Mammary epithelial cell (primary cell): ENCODE measurements at places on chromosomes 3 and 15. TPM values are rescaled to one million over a fixed set of nuclear protein-coding genes. Genes with fewer than 3 reads are reported as not detected.
A peak's percentile ranks its signal among the peaks of the same experiment; 100 is the strongest.

- no peak for DNase-seq
Measured at GRCh38 chr3:12561397-12561796, 4.5 kb downstream of the MKRN2 start.

TUSC7 gene
- polyA plus RNA-seq = not detected

DNA sequence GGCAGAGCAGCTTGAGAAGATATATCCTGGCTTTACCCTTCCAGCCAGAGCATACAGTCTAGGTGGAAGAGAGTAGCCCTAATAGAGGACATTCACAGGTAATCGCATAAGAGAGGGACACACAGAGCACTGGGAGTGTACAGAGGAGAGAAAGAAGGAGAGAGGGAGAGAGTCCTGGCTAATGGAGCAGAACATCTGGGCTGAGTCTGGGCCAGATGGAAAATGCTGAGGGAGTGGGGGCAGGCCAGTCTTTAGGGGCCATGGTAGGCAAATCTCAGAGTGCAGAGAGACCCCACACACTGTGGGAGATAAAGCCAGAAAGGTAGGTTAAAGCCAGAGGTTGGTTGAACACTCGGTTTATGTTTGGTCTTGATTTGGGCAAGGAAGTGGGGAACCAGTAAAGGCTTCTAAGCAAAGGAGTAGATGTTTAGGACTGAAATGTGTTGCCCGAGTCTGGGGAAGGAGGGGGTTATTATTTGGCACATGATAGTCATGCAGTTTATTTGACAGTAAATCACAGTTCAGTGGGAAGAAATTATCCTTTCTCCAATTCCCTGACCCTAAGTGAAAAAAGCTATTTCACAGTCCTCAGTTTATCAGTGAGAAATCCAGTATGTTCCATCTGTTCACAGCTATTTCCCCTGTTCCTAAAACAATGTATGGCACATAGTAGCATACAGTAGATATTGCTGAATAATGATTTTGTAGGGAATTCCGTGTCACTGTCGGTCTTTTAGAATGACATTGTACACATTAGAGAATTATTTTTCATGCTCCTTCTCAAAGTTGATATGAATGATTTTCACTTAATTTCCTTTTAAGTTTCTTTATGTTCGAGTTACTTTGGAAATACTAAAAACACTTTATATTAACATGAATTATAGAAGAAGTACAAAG, 45.7 kb downstream of the PDHB start:
- no peak for DNase-seq

DNA sequence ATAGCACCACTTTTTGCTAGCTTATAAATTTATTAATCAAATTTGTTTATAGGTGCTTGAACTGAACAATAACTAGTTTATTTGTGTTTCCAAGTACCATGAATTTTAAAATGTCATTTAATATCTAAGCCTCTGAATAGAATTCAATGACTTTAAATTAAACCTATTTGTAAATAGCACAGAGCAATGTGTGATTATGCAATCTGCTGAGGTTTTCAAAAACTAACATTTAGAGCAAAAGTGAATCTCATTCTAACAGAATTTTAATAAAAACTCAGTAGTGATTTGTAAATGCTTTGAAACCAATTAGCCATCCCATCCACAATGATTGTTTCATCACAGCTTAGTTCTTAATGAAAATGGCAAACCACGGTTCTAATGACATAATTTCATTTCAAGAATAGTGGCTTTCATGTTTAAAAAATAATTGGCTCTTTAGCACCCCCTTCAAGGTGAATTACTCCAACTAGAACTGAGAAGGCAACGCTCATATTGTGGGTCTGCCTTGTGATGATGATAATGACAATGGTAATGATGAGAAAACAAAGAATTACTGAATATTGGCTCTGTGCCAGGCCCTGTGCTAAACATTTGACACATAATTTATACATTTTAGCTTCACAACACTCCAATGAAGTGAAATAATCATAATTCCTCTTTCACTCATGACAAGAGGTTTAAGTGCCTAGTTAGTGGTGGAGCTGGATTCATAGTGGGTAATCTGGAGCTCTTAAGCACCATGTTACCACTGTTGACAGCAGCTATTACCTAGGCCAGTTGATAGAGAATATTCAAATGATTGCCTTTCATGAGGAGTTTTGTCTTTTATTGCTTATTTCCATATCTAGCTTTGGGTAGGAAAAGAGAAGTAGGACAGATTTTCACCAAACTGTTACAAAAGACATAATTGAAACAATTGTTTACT, 145.7 kb downstream of the RBMS3 start:
- DNase-seq = no peak

GRCh38 chr15:67017311-67017710, 48.1 kb upstream of the SMAD3 start:
- DNase-seq = no peak

SLC25A36 gene
- polyA plus RNA-seq = 31.6 TPM

NR1I2 gene
- not detected for polyA plus RNA-seq

DNA sequence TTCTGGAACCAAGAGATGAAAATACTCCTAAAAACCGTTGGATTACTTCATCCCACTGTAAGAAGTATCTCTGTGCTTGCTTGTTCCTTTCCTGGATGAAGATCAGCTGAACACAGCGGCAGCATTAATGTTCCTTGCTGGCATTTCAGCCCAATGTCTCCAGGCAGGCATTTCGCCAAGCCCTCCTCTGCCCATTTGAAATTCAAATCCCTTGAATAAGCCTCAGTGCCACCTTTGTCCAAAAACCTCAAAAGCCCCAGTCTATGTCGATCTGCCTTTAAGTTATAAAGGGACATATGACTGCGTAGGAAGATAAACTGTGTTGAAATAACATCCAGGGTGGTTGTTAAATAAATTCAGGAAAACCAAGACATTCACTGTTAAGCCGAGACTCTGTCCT, 156.8 kb upstream of the PDZRN3 start:
- DNase-seq = no peak

CDHR4 gene
- polyA plus RNA-seq = not detected

- peak; percentile 52 for DNase-seq
Measured at GRCh38 chr3:32510075-32510724, 7.5 kb upstream of the CMTM6 start.

DNA sequence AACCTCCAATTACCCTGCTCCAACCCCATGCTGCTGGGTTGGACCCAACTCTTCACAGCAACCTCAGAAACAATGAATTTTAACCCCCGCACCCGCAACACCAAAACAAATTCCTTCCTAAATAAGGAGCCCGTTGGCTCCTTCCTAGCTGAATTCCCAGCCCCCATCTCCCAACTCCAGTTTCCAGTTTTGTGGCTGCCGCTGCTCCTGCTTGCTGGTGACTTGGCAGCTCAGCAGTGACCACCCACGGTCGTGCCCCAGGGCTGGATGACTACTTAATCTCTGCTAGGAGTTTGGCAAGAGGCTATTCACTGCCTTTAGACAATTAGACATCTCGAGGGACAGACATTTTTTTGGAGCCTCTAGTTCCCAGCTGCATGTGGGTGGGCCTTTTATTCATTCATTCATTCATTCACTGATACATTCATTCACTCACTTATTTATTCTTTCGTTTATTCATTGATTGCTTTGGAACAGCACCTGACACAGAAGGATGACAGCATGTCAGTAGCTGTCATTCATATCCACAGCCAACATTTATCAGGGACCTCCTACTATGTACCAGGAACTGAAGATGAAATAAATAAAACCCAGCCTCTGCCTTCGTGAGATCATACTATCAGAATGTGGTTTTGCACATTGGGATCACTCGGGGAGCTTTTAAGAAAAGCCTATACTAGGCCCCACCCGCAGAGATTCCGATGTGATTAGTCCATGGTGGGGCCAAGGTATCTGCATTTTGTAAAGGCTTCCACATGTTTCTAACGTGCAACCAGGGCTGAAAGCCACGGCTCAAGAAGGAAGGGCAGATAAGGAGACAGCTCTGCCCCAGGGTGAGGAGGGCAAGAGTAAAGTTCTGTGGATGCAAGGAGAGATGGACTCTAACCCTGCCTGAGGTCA, 256.5 kb downstream of the SHQ1 start:
- peak; percentile 78 for DNase-seq

- no peak for DNase-seq
Measured at GRCh38 chr3:187017511-187018230, 87.3 kb downstream of the ST6GAL1 start.

- DNase-seq = no peak
Measured at GRCh38 chr3:146529021-146529420, 15.4 kb downstream of the PLSCR1 start.

DNA sequence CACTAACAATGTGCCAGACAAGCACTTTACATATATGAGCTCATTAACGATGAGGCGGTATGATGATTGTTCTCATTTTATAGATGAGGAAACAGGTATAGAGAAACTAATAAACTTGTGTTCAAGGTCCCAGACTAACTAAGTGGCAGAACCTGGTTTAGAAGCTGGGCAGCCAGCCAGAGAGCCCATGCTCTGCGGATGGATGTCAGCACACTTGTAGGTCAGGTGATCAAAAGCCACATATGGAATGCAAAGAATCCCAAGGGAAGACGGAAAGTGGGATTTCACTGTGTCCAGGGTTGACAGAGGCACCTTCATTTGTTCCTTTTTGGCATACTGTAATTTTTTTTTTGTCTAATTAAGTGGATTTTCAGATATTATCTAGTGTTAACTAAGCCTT, 103.7 kb downstream of the EFL1 start:
- no peak for DNase-seq

GOLGA6L10 gene
- 0.03 TPM for polyA plus RNA-seq

BNC1 gene
- 103 TPM for polyA plus RNA-seq

GRCh38 chr3:151443583-151443982, 17.3 kb downstream of the IGSF10 start:
- no peak for DNase-seq

DNA sequence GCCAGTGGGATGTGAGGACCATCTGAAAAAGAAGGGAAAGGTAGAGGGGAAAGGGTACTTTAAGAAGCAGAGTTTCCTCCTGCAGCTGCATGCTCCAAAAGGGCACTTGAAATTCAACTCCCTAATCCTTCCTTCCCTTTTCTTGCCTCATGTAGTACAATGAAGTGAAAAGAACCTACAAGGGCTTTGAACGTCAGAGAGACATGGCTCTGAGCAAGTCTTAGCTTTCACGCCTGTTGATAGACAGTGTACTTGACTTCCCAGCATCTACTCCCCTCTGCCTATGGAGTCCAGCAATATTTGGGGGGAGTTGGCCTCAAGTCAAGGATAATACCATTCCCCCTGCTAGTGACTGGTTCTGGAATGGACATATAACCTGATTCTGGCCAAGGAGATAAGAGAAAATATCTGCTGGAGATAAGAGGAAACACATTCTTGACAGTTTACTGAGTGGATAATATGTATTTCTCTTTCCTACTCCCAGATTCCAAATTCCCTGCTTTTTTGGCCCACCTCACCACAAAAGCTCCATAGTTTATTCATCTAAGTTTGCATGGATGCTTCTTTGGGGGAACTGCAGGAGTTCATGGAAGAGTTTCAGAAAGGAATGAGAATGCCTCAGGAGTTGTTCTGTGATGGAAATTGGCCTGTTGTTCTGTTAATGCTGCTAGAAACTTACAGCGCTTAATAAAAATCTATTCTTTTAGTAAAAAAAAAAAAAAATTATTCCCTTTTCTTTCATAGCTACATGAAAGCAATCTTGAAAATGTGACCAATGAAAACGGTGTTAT, 193.0 kb upstream of the TPM1 start:
- no peak for DNase-seq

GNAT1 gene
- polyA plus RNA-seq = 0.05 TPM

DNA sequence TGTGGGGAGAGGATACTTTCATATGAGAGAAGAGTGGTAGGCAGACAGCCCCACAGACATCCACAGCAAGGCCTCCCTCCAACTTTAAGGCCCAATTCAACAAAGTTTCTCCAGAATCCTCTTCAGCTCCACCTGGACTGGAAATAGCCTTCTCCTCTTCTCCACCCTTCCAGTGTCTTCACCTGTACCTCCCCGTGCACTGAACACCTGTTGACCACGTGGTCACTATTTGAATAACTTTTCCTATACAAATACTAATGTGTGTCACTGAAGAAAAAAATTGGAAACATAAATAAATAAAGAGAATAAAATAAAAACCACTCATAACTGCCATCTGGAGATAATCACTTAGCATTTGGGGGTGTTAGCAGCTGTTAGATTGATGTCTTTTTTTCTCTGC, 52.9 kb downstream of the CCNL1 start:
- no peak for DNase-seq

PTX3 gene
- polyA plus RNA-seq = 0.14 TPM

DNA sequence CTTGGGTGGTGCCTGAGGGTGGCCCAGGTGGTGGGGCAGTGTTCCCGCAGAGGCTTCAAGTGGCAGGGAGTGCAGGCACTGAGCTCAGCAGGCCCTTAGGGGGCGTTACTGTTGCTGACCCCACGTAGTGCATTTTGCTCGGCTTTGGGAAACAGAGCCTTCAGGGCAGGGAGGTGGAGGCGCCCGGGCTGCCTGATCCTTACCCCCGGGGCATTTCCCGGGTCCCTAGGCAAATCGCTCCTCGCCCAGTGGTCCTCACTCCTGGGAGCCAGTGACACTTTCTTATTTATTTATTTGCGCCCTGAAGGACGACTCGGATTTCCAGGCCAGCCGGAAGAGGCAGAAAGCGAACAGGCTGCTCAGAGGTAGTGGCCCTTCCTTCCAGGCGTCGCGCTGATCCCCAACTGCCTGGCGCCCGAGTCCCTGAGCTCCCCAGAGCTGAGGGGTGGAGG, 10.1 kb upstream of the FOXB1 start:
- DNase-seq = no peak

DNA sequence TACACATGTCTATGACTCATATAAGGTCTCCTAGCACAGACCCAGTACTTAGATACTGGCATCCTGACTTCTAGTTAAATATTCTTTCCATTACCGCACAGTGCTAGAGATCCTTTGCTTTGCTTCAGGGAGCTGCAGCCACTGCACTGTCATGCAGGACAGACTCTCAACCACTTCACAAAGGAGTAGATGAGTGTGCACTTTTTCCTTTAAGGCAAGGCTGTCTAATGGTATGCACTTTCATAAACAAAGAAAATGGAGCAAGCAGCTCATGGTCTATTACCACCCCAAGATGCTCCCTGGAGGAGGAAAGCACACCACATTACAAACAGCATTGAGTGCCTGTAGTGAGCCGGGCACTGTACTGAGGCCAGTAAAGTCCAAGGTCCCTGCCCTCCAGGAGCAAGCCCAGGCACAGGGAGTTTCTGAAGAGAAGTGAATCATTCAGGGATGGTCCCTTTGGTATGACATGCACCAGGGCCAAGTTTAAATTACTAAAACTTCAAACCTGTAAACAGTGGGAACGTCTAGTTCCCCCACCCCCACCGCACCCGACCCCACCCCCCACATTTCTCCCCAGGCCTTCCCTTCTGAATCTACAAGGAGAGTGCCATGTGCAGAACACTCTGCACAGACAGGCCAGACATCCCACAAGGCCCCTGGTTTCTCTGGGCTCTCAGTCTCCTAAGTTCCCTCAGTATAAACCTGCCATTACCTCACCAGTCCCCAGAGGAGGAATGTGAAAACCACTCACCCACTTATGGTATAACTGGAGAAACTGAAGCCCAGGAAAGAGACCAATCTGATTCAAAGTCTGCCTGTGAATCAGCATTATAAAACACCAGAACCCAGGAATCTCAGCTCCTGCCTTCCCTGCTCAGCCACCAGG, 107.8 kb upstream of the BCL6 start:
- peak; percentile 74 for DNase-seq

GRCh38 chr15:62579842-62580241, 414.8 kb upstream of the C2CD4B start:
- no peak for DNase-seq

GRCh38 chr15:90610190-90610589, 80.5 kb downstream of the CRTC3 start:
- no peak for DNase-seq
